Spleen (tissue), 13 donors: ENCODE measurements at places on chromosomes 5 and 9. TPM values are rescaled to one million over a fixed set of nuclear protein-coding genes. Genes with fewer than 3 reads are reported as not detected.

Gene PLPPR1
- total RNA-seq: not detected

Gene DOCK2
- 217 TPM for total RNA-seq

Gene LPAR1
- 33.7 TPM for total RNA-seq

Gene TAS2R1
- total RNA-seq: not detected

Gene SEMA6A
- total RNA-seq: 26.5 TPM
